Adrenal gland (tissue), 19 donors: ENCODE measurements at places on chromosomes 3 and 15. TPM values are rescaled to one million over a fixed set of nuclear protein-coding genes. Genes with fewer than 3 reads are reported as not detected.

DNA sequence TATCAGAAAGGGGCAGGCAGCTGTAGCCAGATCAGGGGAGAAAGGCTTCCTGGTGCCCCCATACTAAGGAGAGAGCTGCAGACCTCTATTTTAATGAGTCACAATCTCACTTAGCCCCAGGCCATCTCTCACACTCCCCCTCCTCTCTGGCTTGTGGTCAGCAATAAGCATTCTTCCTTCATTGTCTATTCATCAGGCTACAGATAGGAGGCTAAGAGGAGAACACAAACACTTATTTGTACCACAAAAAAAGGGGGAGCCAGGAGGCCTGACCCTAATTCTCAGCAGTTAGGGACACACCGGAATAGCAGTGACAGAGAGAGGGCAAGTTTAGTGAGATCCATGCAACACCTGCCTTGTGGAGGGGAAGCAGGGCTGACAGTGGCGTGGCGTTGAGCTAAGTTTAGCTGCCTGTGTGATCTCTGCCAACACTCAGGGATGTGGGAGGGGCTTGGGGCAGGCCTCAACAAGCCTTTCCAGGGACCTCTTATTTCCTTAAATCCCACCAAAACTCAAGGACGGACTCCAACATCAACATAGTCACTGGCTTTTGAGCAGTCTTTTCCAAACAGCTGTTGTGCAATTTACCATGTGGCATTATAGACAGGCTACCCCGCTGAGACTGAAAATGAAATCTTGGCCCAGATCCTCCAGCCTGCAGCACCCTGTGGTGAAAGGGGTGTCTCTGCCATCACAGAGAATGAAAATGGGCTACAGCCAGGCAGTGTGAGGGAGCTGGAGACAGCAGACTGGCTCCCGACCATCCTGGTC lies 191.9 kb upstream of the TSC22D2 start:
- no peaks in the 10 kb centered on the region for H3K4me1 ChIP-seq
- no peak overlapping the region for H3K27ac ChIP-seq
- H3K4me3 ChIP-seq: no peak overlapping the region
- DNase-seq: no peak
- H3K27me3 ChIP-seq: no peaks in the 10 kb centered on the region
- H3K36me3 ChIP-seq: no peaks in the 10 kb centered on the region

GRCh38 chr15:77384589-77385359 lies 35.1 kb downstream of the PEAK1 start:
- no peak overlapping the region for H3K4me3 ChIP-seq
- no peaks in the 10 kb centered on the region for H3K4me1 ChIP-seq
- H3K27me3 ChIP-seq: no peaks in the 10 kb centered on the region

- H3K36me3 ChIP-seq: no peaks in the 10 kb centered on the region
- no peaks in the 10 kb centered on the region for H3K27me3 ChIP-seq
- peaks cover 2% of the 10 kb centered on the region for H3K4me1 ChIP-seq
Observed at GRCh38 chr3:194987571-194988494, 283.1 kb downstream of the XXYLT1 start.

DNA sequence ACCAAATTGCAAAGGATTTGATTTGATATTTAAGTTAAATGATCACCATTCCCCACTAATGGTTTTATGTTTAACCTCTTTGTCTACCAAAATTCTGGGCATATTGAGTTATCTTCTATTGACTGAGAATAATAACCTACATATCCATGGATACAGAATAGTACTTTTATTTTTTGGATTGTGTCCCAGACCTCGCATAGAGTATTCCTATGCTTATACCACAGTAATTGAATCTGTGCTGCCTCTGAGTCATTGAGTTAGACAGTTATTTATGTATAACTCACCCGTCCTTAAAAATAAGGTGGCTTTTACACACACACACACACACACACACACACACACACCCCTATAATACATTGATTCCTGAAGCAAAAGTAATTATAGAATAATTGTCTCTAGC lies 690.1 kb upstream of the BCHE start:
- H3K4me1 ChIP-seq: no peaks in the 10 kb centered on the region
- H3K27ac ChIP-seq: no peak overlapping the region
- H3K36me3 ChIP-seq: no peaks in the 10 kb centered on the region
- DNase-seq: no peak

GRCh38 chr15:95995375-95996168 lies 334.9 kb upstream of the NR2F2 start:
- no peak overlapping the region for H3K27ac ChIP-seq
- DNase-seq: no peak
- no peaks in the 10 kb centered on the region for H3K27me3 ChIP-seq
- no peaks in the 10 kb centered on the region for H3K4me1 ChIP-seq
- H3K36me3 ChIP-seq: no peaks in the 10 kb centered on the region
- H3K4me3 ChIP-seq: no peak overlapping the region

DNA sequence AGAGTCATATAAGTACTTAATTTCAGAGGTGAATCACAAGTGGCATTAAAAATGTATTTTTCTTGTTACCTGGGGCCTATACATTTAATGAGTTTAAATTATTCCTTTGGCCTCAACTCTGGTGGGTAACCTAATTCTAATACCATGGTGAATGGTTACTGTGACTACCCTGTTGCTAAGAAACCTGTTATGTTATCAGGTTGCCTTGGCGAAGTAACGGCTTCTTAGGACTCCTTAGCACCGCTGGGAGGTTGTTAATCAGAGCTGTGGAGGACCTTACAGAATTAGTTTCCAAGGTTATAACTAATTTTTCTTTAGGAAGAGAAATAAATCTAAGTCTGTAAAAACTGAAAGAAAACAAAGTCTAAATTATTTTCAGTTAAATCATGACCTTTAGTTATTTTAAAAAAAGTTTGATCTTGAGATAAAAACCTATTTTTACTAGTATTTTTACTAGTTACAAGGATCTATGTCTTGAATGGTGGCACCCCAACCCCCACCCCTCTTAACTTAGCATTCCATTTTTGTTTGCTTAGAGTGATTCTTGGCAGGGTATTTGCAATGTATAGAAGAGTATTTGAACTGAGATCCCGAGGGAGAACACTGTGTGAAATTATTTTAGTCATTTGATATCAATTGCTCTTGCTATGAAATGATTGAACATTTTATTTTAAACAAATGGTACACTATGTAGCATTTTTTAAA lies 155.5 kb downstream of the FNDC3B start:
- no peaks in the 10 kb centered on the region for H3K27me3 ChIP-seq
- H3K27ac ChIP-seq: no peak overlapping the region
- peaks cover 29% of the 10 kb centered on the region for H3K4me1 ChIP-seq
- DNase-seq: no peak
- no peaks in the 10 kb centered on the region for H3K36me3 ChIP-seq

The MKRN2OS gene
- polyA plus RNA-seq: not detected

DNA sequence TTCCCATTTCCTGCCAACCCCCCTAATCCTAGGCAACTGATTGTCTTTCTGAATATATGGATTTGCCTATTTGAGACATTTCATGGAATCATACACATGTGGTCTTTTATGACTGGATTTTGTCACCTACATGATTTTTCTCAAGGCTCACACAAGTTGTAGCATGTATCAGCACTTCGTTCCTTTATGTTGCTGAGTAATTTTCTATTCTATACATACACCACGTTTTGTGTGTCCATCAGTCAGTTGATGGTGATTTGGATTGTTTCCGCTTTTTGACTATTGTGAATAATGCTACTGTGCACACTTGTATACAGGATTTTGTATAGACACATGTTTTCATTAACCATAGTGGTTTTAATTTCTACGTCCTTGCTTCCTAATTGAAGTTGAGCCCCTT lies 203.1 kb downstream of the ITPR1 start:
- no peaks in the 10 kb centered on the region for H3K27me3 ChIP-seq
- H3K36me3 ChIP-seq: no peaks in the 10 kb centered on the region
- no peak for DNase-seq
- no peak overlapping the region for H3K27ac ChIP-seq

The C3orf33 gene
- polyA plus RNA-seq: 3.5 TPM

GRCh38 chr3:32544894-32545293 lies 25.8 kb downstream of the DYNC1LI1 start:
- H3K27ac ChIP-seq: no peak overlapping the region
- H3K27me3 ChIP-seq: no peaks in the 10 kb centered on the region
- no peak overlapping the region for H3K4me3 ChIP-seq
- DNase-seq: no peak

The SST gene
- 74.9 TPM for polyA plus RNA-seq

GRCh38 chr3:123186695-123187094 lies 15.0 kb upstream of the SEC22A start:
- H3K4me3 ChIP-seq: no peak overlapping the region
- H3K36me3 ChIP-seq: no peaks in the 10 kb centered on the region
- H3K27me3 ChIP-seq: no peaks in the 10 kb centered on the region

DNA sequence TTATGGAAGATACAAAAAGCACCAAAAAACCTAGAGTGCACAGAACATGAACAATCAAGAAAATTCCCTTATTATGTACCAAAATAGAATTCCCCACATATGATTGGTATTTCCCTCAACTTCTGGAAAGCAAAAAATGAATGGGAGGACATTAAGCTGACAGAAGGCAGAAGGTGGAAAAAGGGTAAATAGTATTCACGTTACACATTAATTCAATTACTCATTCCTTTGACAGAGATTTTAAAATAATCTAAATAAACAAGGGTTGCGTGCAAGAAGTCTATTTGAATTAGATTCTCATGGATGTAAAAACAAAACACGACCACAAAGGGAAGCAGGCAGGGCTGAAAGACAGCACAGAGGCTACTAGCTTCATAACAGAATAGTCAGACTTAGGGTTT lies 260.5 kb upstream of the ZPLD1 start:
- no peaks in the 10 kb centered on the region for H3K36me3 ChIP-seq
- H3K4me1 ChIP-seq: peaks cover 13% of the 10 kb centered on the region
- H3K27me3 ChIP-seq: no peaks in the 10 kb centered on the region

The HLTF gene
- polyA plus RNA-seq: 41.0 TPM

- no peak overlapping the region for H3K27ac ChIP-seq
- no peaks in the 10 kb centered on the region for H3K27me3 ChIP-seq
- no peak for DNase-seq
- H3K4me3 ChIP-seq: no peak overlapping the region
Observed at GRCh38 chr3:20931834-20932233, 745.8 kb upstream of the SGO1 start.

The LRRC34 gene
- 2.1 TPM for polyA plus RNA-seq

GRCh38 chr3:5227812-5228211 lies 40.3 kb downstream of the EDEM1 start:
- H3K4me3 ChIP-seq: no peak overlapping the region
- no peaks in the 10 kb centered on the region for H3K36me3 ChIP-seq
- no peaks in the 10 kb centered on the region for H3K27me3 ChIP-seq
- no peak overlapping the region for H3K27ac ChIP-seq
- DNase-seq: no peak

DNA sequence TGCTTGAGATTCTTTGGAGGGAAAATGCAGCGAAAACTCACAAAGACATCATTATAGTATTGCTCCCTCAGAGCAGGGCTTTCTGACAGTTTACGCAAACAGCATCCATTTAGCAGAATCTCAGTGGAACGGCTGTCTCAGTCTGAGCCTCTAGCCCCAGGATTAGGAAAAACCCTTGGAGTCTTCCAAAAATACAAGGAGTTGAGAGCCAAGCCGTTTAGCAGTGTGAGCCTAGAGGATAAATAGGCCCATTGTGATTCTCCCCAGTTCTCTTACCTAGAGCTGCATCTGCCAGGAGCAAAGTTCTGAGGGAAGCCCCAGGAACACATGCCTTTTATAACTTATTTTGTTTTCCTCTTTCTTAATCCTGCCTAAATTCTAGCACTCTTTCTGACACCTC lies 359.6 kb downstream of the NTRK3 start:
- H3K4me1 ChIP-seq: no peaks in the 10 kb centered on the region
- H3K27me3 ChIP-seq: no peaks in the 10 kb centered on the region
- H3K36me3 ChIP-seq: no peaks in the 10 kb centered on the region
- H3K4me3 ChIP-seq: no peak overlapping the region
- no peak overlapping the region for H3K27ac ChIP-seq

The LXN gene
- 42.0 TPM for polyA plus RNA-seq

The PEAK1 gene
- 3.1 TPM for polyA plus RNA-seq

GRCh38 chr3:111864821-111865656 lies 6.0 kb downstream of the PHLDB2 start:
- no peaks in the 10 kb centered on the region for H3K4me1 ChIP-seq
- no peak for DNase-seq
- no peak overlapping the region for H3K4me3 ChIP-seq

DNA sequence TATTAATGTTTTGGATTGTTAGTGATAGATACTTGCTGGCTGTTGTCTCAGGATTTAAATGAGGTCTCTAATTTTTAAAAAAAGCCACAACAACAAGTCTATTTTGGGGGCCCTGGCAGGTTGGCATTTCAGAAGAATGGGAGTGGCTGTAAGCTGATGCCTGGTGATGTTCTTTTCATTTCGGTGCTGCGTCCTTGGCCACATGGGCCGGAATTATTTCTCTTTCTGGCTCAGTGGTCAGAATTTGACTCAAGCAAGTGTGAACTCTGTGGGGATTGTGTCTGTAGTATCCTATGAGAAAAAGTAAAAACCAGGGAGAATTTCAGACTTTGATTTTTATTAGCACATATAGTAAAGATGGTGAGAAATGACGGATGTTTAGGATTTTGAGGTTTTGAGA lies 203.0 kb downstream of the AKAP13 start:
- H3K4me3 ChIP-seq: peak overlapping the region; percentile 48
- H3K4me1 ChIP-seq: peaks cover 3% of the 10 kb centered on the region
- no peaks in the 10 kb centered on the region for H3K27me3 ChIP-seq
- H3K27ac ChIP-seq: peak overlapping the region; percentile 69
- DNase-seq: peak; percentile 23

DNA sequence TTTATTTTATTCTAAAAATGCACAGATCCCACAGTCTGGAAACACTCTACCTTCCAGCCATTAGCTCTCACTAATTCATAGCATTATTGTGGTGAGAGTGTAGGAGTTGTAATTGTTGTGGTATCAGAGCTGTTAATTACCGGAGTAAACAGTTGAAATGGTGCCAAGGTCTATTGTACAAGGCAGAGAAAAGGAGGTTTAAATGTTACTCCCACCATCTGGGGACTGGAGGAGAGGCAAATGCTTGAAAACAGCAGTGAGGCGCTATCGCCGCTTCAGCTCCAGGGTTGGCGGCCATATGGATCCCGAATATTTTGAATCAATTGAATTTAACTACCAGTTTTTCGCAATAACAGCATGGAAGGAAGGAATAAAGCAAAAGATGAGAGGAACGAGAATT lies 113.1 kb upstream of the C15orf61 start:
- H3K4me1 ChIP-seq: no peaks in the 10 kb centered on the region
- no peak overlapping the region for H3K4me3 ChIP-seq
- DNase-seq: no peak
- no peaks in the 10 kb centered on the region for H3K36me3 ChIP-seq
- no peaks in the 10 kb centered on the region for H3K27me3 ChIP-seq

The BSN gene
- 1.3 TPM for polyA plus RNA-seq

GRCh38 chr3:11452312-11452711 lies 180.1 kb downstream of the ATG7 start:
- H3K4me3 ChIP-seq: no peak overlapping the region
- no peaks in the 10 kb centered on the region for H3K27me3 ChIP-seq
- H3K4me1 ChIP-seq: no peaks in the 10 kb centered on the region
- DNase-seq: no peak
